ENCODE measurements at places on chromosomes 2 and 18.

GRCh38 chr2:96495982-96496629 is 9.1 kb downstream of the NEURL3 start:
- DNase-seq = no peak

DNA sequence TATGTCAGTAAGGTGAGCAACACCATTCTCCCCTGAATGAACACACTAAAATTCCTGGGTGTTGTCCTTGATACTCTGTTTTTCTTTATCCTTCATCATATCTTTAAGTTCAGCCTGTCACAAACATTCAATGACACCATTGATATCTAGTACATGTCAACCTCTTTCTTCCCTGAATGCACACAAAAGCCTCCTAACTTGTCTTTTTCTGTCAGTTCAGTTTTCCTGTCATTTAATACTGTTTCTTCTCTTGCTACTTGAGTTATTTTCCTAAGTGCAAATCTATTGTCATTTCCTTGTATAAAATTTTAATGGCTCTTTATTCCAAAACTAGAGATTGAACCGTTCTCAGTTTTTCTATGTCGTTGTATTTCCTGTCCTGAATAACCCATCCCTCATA is 1107.6 kb upstream of the SLC39A10 start:
- DNase-seq = no peak

DNA sequence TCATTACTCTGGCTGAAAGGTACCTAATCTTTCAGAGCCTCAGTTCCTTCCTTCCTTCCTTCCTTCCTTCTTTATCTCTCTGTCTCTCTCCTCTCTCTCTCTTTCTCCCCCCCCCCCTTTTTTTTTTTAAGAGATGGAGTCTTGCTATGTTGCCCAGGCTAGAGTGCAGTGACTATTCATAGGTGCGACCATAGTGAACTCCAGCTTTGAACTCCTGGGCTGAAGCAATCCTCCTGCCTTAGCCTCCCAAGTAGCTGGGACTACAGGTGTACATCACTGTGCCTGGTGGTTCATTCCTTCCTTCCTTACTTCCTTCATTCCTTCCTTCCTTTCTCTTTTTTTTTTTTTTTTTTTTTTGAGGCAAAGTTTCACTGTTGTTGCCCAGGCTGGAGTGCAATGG is 64.3 kb upstream of the MAP4K3 start:
- no peak for DNase-seq

- no peak for DNase-seq
Observed at GRCh38 chr2:33130054-33130447, 183.3 kb downstream of the LTBP1 start.

DNA sequence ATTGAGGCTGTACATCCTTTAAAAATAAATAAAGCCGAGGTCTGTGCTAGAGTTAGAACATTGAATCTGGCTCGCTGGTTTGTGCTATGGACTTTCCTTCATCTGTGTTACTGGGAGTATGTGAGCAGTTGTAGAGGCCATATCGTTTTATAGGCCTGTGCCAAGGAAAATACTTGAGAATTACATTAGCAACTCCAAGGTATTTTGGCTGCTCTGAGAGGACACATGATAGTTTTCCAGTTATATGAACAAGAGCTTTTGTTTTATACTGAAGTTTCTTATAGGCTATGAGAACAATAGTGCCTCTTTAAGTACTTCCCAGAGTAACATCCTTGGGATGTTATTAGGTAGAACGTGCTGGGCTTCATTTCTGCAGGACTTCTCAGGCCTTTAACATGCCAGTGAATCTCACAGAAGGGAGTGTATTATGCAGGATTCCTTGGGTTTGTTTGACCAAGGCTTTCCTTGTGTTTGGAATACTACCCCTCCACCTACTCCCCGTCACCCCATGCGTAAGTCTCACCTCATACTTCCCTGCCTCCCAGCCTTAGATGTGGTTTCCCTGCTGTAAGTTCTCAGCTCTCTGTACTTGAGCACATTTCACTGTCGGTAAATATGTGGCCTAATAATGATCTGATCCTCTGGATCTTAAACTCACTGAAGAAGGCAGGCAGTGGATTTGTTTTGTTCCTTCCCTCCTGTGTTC is 21.0 kb downstream of the TCF7L1 start:
- DNase-seq = no peak

GRCh38 chr2:230899287-230899686 is 25.8 kb downstream of the GPR55 start:
- no peak for DNase-seq

- DNase-seq = no peak
Observed at GRCh38 chr18:22914633-22915032, 18.5 kb upstream of the RBBP8 start.

GRCh38 chr2:229712136-229712535 is 2.2 kb downstream of the DNER start:
- no peak for DNase-seq

DNA sequence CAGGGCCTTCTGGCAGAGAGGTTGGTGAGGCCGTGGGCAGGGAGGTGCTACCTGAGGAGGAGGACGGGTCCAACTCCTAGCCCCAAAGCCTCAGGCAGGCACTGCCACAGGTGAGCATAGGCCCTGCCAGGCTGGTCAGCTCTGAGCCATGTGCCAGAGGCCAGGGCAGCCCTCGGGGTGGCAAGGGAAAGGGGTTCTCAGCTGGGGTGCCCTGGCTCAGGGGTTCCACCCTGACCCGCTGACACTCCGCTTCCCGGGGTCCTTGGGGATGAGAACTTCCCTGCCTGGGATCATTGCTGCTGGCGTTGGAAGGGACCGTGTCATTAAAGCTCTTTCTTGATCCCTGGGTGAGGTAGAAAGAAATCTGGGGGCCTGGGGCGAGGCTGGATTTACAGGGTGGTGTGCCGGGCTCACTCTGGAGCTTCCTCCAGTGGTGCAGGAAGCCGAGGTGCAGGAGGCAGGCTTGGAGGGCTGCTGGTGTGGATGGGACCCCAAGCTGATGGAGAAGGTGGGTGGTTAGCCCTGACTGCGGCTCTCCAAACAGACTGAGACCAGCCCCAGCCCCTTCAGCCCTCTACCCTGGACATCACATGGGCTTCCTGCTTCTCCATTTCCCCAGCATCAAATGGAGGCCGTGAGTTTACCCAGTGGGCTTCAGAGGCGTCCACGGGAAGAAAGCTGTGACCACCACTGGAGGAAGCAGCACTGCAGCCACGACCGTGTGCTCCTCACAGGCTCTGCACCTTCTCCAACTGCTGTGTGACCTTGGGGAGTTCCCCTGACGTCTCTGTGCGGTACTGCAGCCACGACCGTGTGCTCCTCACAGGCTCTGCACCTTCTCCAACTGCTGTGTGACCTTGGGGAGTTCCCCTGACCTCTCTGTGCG is 295.2 kb downstream of the NDUFA10 start:
- no peak for DNase-seq

DNA sequence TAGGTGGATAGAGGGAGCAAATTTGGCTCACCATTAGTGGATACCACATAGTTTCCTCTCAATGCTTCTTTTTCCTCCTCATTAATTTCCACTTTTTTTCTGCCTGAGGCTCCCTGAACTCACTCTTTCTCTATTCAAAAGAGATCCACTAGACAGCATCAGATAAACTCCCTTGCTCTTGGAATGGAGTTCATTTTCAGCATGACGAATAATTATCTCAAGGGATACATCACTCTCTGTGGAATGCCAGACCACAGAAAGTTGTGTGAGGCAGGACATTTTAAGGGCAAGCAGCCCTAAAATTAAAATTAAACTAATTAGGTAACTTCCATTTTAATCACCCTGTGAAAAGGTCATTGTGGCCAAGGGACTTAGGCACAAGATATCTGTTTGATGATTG is 1920.1 kb upstream of the CELF4 start:
- no peak for DNase-seq

DNA sequence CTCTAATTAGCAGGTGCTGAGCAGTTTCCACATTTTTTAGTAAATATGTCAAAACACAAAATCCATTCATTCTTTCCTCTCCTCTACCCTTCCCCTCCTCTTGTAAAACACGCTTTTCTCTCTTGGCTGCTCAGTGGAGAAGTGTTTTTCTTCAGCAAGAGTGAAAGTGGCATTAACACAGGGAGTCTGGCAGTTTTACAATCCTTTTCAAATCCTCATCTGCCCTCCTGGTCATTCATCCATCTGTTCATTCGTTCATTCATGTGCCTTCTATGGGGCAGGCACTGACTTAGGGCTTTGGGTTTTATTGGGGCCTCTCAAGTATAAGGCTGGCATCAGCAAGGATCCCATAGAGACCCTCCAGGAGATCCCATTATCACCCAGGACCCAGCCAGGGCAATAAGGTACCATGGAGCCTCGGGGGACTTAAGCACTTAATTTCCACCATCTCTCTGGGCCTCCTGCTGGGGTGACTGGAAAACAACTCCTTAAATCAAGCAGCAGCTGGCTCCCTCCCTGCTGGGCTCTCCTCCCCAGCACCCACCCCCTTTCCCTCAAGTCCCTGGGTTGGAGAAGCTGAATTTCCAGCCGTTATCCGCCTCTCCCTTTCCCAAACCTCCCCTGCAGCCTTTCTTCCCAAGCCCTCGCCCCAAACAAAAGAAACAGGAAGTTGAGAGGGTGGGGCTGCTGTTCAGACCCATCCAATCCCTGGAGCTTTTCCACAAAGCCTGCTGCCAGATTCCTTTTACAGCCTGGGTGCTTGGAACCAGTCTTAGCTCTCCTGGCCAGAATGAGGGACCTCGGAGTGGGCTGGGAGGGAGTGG is 32.6 kb downstream of the MARCHF4 start:
- no peak for DNase-seq

DNA sequence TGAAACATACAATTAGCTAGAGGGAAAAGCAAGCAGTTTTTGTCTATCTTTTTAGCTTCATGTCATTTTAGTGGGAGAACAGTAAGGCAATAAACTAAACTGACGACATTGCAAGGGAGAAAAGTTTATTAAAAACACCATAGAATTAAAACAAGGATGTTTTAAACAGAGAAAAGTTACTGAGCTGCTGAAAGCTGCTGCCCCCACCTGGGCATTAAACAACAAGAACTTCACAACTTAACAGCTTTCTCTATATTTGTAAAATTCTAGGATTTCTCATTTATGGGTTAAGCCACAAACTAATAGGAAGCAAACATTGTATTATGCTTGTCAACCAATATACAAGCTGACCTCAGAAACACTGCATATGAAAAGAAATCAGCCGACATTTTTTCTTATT is 289.2 kb downstream of the ERBB4 start:
- no peak for DNase-seq

GRCh38 chr18:75005626-75006025 is 203.3 kb downstream of the PTGR3 start:
- DNase-seq = no peak

GRCh38 chr2:101830555-101830954 is 133.0 kb downstream of the MAP4K4 start:
- DNase-seq = peak; percentile 27

DNA sequence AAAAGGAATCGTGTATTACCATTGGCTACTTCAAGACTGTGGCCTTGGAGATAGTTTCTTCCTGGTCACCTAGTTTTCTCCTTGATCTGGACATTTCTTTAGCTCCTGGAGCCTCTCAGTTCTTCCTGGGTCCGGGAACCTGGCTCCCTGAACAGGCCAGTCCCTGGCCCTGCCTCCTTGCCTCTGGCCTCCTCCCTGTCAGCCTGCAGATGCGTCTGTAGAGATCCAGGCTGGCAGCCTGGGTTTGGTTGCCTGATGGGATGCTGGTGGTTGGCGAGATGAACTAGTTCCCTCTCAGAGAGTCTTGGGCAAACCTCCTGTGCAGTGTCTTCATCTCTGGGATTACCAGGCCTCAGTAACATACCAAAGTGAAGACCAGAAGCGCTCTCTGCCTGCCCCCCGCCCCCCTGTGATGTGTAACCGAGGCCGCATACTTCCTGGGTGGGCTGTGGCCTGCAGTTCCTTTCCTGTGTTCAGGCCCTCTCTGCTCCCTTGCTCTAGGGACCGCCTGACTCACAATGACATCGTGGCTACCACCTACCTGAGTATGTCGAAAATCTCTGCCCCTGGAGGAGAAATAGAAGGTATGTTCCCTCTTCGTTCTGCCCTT is 85.4 kb downstream of the DYSF start:
- no peak for DNase-seq

GRCh38 chr2:23400703-23401102 is 15.7 kb downstream of the KLHL29 start:
- DNase-seq = no peak

DNA sequence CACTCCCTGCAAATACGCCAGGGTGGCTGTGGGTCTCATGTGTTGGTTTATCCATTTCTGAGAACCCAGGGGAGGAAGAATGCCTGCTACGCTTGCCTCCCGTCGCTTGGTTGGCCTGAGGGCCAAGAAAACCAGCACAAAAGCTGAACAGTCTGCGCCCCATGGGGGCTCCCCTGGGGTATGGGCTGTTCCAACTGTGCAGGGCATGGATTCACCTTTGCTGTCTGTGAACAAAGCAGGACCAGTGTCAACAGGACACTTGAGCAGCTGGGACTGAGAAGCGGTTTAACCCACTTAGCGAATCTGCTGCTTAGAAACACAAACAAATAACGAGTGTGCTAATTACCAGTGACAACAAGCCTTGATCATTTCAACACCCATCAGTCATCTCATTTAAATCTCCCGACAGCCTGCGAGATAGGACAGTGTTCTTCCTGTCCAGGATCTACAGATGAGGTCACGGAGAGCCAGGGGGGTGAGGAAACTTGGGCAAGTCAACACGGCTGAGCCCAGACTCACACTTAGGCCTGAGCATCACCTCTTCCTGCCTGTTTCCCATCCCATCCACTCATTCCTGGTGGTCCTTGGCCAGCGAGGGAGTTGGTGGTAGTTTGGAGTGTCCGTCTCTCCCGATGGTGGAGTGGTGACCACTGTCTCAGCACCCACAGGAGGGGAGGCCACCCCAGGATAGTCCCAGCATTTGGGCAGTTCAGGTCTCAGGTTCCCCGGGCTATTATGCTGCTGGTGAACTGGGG is 111.6 kb upstream of the HAAO start:
- no peak for DNase-seq

- no peak for DNase-seq
Observed at GRCh38 chr2:69624131-69624530, 19.4 kb downstream of the AAK1 start.

GRCh38 chr2:64952511-64953482 is 36.4 kb upstream of the SLC1A4 start:
- DNase-seq = no peak
